ENCODE measurements at places on chromosomes 16 and 17.

DNA sequence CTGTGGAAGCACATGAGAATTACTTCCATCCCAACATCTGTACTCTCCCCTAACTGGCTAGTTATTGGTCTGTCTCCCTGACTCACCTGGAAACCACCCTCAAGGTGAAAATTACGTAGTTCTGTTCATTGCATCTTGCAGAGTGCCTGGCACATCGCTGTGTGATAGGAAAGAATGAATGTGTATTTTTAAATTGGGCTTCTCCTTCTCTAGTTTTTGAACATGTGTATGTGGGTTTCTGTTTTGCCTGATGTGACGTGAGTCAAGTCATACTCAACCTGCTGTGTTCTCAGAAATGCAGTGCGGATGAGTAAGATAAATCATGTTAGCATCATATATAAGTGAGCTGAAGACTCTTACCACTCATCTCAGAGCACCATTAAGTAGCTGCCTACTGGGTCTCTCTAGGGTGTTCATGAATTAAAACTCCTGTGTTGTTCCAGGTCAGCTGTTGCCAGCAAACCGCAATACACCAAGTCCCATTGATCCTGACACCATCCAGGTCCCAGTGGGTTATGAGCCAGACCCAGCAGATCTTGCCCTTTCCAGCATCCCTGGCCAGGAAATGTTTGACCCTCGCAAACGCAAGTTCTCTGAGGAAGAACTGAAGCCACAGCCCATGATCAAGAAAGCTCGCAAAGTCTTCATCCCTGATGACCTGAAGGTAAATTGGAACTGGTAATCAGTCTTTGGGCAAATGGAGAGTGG is 50.2 kb downstream of the HLF start:
- no peak for DNase-seq

DNA sequence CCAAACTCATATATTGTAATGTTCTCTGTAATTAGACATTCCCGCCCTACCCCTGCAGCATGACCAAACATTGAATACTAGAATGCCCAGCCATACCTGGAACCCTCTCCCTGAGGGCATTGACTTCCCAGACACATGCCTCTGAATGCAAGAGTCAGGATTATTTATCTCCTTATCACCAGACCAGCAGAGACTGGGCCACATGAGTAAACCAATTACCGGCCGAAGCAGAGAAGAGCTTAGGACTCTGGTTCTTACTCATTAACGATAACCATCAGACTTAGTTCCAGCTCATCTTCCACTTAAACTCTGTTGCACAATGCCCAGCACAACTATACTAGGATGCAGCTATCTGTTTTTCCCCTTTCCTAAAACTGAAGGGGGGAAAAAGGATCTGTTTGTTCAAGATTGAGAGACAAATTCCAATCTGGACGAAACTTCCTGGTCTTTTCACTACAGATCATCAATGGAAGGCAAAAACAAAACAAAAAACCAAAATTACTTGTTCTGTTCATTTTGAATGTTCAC is 88.2 kb upstream of the CORO6 start:
- no peak for DNase-seq

DNA sequence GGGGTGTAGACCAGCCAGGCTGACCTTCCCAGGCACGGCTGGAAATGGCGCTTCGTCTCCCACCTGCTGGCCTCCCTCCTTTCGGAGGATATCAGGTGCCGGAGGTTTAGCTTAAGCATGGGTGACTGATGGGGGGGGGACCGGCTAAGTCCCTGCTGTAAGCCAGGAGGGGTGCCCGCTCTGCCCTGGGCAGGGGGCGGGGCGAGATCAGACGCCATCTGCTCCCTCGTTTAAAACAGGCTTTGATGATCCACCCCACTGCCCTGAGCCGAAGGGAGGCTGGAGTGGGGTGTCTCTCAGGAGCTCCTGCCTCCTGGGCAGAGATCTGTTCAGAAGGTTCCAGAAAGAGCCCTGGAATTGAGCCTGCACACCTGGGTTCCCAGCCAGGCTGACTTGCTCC is 26.0 kb downstream of the C16orf74 start:
- DNase-seq, result no peak

GRCh38 chr17:21152731-21153130 is 26.0 kb downstream of the DHRS7B start:
- DNase-seq, result no peak

GRCh38 chr17:16909472-16910246 is 62.3 kb downstream of the TNFRSF13B start:
- no peak for DNase-seq

GRCh38 chr16:73732143-73732542 is 564.5 kb upstream of the PSMD7 start:
- no peak for DNase-seq

DNA sequence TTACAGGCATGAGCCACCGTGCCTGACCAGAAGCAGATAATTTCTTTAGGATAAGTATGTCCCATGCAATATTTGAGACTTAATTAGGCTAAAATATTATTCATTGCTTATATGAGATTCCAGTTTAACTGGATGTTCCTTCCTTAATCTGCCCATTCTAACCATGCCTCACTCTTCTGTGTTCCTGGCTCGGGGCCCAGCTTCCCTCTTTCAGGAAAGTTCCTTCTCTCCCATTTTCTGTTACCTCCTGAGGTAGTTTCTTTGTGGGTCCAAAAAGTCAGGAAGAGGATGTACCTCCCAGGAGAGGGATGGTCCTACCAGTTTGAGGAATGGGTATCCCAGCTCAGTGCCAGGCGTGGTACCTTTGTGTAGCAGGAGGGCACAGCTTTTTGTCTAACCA is 23.3 kb downstream of the UNK start:
- DNase-seq, result no peak

DNA sequence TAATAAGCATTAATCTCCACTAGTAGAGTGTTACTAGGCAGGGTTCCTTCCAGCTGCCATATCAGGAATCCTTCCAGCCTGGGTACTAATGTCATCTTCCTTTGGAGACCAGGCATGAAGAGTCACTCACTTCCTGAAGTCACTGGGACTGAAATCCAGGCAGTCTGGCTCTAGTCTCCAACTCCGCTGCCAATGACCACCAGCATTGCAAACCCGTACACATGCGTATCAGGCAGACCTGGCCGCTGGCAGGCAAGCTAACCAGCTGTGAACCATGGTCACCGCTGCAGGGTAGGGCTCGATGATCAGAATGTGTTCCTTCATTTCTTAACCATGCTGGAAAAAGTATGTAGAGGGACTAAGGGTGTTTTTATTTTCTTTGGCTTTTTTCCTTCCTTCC is 255.5 kb downstream of the CDH13 start:
- no peak for DNase-seq

DNA sequence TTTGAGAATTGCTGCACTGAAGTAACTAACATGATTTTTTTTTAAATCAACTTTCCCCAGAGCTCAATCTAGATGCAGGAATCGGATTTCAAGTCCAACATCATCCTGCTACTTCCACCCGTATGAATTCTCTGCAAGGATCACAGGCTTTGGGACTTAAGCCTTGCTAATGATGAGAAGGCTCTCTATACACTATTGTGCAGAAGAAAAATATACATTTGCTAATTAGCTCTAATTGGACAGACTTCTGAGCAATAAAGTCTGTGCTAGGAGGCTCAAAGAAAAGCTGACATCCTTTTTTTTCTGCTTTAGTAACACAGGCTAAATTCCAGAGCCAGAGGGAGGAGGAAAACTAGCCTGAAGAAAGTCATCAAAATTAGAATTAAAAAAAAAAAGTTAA is 433.6 kb downstream of the PMP22 start:
- DNase-seq, result no peak

DNA sequence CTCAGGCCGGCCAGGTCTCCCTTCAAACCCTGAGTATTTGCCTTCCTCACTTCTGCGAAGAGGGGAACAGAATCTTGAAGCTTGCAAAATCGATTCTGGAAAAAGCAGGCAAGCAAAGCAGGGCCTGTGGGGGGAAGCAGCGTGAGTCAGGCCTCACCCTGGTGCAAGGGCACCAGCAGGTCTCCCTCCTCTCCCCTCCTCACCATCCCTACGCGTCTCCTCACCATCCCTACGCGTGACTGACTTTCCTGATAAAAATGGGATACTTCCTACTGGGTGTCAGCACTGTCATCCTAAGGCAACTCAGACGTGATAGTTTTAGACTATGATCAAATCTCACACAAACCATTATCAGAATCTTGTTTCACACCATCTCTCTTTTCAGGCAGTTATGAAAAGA is 12.1 kb downstream of the CMTM3 start:
- DNase-seq, result no peak

- no peak for DNase-seq
These were observed 41.6 kb downstream of the MYO1D start for GRCh38 chr17:32835291-32835761.

DNA sequence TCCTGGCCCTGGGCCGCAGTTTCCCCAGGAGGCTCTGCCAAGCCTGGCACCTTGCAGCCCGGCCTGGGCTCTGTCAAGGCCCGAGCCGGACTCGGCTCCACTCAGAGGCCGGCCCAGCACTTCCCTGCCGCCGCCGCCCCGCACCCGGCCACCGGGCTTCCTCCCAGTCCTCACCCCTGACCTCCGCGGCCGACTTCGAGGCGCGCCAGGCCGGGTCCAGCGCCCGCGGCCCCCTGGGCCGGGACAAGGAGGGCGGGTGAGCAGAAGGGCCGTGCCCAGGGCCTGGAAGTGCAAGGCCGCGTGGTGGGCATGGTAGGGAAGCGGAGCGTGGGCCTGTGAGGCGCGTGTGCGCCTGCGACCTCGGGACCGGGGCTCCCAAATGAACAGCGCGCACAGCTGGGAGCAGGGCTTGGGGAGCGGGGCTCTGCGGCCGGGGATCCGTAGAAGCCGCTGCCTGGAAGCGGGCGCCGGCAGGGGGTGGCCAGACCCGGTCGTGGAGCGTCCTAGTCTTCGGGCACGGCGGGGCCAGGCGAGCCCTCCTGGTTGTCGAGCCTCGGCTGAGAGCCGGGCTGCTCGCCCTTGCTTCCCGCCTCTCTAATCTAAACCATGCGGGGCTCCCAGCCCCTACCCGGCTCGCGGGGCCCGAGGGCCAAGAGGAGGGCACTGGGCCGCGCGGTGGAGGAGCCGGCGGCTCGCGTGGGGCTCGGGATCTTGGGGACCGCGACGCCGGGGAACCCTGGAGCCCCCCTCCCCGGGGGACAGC is 503 bp upstream of the TBX4 start:
- no peak for DNase-seq

- DNase-seq, result no peak
These were observed 1.2 kb downstream of the TRIM47 start for GRCh38 chr17:75876938-75877751.

DNA sequence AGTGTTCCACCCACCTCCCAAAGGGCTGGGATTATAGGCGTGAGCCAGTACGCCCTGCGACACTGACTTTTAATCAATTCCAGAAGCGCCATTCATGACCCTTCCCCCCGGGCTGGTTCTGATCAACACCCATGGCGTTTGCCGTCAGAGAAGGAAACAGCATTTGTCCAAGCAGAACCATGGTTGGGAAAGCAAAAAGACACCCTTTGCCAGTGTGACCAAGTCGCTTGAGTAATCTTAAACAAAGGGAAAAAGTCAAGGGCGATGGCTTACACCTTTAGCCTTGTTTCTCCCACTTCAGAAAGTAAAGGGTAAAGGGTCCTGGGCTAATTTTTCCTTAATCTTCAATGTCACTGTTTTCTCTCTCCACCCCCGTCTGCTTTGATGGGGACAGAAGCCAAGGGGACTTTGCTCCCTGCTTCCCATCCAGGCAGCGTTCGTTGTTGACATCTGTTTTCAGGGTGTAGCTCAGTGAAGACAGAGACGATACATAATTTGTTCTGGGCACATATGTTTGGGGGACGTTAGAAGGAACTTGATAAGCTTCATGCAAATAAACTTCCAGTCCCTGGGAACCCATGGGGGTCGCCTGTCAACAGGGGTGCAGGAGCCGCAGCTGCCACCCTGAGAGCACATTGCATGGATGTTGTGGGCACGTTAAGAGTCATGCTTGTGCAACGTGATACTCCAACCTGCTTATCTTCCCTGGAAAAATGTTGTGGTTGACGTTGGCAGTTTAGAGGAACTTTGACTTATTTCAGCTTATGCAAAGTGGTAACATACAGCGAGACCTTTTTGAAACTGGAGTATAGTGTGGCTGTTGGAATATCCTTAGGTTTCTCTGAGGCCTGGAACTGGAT is 50.6 kb upstream of the TANGO6 start:
- DNase-seq, result no peak

Measured in NCI-H345 (cell line).